ENCODE measurements at places on chromosomes 2 and 18.

- no peak for DNase-seq
Observed at GRCh38 chr18:79986726-79987125, 1.6 kb downstream of the TXNL4A start.

- DNase-seq: no peak
Observed at GRCh38 chr18:2969695-2970094, 43.2 kb downstream of the LPIN2 start.

- DNase-seq: no peak
Observed at GRCh38 chr2:25740810-25741381, 67.5 kb upstream of the DTNB start.

DNA sequence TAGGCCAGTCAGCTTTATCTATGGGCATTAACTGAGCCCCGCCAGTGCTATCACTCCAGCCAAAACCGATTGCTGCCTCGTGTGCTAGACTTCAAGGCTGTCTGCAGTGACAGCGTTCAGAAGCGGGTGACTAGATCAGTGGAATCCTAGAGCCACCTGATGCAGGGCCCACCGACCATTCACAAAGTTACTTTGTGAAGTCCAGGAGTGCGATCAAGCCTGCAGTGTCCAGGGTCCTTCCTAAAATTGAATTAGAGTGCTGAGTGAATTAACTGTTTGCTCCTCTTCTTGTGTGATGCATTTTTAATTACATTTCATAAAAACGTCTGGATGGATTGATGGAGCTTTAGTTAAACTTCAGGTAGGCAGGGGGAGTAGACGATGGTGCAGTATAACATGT lies 13.9 kb downstream of the PCARE start:
- DNase-seq: no peak

GRCh38 chr2:105383432-105384166 lies 15.3 kb downstream of the FHL2 start:
- no peak for DNase-seq

DNA sequence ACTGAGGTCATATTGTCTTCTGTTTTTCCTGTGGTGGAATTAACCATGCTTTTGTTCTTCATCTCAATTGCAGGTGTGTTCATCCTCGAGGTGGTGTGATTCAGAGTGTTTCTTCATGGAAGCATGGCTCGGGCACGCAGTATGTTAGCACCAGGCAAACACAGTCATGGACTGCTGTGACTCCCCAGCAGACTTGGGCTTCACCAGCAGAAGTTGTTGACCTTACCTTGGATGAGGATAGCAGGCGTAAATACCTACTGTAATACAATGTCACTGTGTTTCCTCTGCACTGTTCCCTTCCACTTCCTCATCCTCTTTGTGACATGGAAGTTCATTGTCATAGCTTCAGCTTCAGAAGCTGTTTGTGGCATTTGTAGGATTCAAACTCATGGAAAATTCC lies 158.7 kb downstream of the HAUS1 start:
- no peak for DNase-seq

DNA sequence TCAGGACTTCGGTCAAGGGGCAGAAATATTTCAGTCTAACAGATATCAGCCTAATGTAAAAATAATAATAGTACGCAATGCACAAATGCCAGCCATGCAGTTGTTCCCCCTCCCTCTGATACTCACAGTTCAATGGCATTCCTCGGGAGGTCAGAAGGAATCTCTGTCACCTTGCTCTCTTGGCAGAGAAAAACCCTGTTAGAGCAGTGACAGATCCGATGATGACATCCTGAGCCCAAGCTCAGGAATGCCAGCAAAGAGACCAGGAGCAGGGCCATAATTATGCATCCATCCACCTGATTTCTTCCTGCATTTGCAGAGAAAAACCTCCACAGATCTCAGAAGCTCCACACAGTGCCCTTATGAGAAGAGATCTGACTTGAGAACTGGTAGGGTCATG lies at the start of gene FSHR:
FSHR (minus strand) TSS at position 376 of the 400 bp plus-strand sequence; CDS start at position 278, 98 bp downstream.
- DNase-seq: no peak

- no peak for DNase-seq
Observed at GRCh38 chr2:160974803-160975202, 185.4 kb upstream of the TANK start.

GRCh38 chr18:8562919-8563318 lies 46.3 kb upstream of the RAB12 start:
- DNase-seq: no peak

GRCh38 chr2:241149925-241150659 lies at the start of gene PPP1R7:
TSS of gene PPP1R7 (plus strand) at chr2:241150467. CDS start at chr2:241150496, 29 bp downstream.
- peak; percentile 71 for DNase-seq

DNA sequence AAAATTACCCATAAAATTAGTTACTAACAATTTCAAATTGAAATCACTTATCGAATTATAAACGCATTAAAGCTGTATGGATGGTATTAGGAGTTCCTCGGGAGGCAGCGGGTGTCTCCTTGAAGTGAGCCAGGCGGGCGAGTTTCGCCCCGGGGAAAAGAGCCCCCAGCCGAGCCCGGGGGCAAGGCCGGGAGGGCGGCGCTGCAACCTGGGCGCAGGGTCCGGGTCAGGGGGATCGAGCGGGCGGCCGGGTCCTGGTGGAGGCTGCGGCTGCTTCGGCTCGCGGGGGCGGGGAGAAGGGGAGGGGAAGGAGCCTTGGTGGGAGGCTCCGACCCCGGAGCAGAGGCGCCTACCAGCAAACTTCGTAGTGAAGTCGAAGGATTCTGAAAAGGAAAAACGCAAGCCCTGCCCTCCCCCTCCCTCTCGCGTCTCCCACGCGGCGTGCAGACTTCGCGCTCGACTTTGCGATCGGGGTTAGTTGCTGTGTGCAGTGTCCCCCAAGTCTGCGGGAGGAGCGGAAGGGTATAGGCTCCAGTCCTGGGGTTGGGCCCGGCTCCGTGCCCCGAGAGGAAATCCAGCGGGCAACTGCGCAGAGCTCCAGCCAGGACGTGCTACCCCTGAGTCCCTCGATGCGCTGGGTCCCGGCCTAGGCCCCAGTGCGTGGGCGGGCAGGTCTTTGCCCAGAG lies 140.8 kb downstream of the MEIS1 start:
- no peak for DNase-seq

- DNase-seq: no peak
Observed at GRCh38 chr2:75522543-75523312, 38.0 kb downstream of the EVA1A start.

Measured in SHP77 treated with DMSO at 0.1 percent for 48 hours (cell line).